Stimulated activated CD4-positive, alpha-beta T cell treated with anti-CD3 and anti-CD28 coated beads, Interleukin-1b, Interleukin-23, amount 100 ng/mL, for 4 hours (primary cell): ENCODE measurements at places on chromosomes 16 and 17.

DNA sequence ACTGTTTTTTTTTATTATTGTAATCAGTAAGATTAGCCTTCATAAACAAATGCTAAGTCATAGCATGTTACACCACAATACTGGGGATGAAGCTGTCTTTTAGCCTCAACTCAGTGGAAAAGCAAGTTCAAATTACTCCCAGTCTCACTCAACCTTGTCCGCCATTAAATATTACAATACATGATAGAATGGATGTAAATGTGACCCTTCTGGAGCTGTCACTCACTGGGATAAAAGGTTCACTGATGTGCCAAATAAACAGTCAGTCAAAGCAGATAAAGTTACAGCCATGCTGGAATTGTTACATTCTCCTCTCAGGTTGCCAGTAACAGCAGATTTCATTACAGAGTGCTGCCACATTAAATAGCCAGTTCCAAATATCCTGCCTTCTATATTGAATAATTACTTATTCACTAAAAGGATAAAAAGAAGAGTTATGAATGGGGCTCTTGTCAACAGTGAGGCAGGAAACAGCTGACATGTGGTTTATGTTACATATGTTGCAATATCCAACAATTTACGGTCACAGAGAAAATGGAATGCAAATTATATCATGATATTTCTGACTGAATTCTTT, 53.4 kb downstream of the BRIP1 start:
- no peak for DNase-seq

GRCh38 chr16:67459861-67460150, 21.2 kb downstream of the ATP6V0D1 start:
- DNase-seq, result no peak

DNA sequence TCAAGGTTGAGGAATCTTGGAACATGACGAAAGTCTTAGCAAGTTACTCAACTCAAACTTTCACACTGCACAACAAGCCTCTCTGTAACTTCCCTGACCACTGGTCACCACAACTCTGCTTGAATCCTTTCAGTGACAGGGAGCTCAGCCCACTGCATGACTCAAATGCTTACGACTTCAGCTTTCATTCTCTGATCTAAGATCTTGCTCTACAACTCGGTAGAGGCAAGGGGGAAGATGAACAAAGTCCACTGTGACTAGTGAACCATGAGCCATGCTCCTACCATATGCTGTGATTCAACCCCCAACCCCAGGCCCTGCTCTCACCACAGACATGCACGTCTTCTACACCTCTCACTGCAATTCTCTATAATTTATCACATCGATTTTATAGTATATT, 160.9 kb downstream of the SLC39A11 start:
- DNase-seq, result no peak

DNA sequence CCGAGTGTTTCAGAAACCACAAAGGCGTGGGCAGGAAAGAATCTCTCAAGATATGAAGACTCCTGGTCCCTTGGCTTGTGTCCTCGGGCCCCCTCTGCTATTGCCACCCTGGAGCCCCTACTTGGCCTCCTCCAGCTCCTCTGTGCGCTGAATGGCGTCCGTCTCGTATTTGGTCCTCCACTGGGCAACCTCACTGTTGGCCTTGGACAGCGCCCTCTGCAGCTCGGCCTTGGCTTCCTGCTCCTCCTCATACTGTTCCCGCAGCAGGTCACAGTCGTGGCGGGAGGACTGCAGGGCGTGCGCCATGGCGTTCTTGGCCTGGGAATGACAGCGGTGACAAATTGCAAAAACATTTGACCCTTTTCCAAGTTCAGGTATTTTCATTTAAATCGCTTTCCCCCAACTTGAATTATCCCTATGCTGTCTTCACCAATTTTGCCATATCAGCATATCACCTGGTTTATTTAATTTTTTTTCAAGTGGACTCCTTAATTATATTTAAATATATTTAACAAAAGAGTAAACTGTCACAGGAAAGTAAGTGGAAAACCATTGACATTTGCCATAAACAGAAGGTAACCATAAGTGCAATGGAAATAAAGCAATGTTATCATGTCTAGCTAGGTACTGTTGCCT, 59.7 kb downstream of the MYH13 start:
- no peak for DNase-seq

- DNase-seq, result no peak
These were observed 153.9 kb upstream of the CACNG3 start for GRCh38 chr16:24102209-24102660.

DNA sequence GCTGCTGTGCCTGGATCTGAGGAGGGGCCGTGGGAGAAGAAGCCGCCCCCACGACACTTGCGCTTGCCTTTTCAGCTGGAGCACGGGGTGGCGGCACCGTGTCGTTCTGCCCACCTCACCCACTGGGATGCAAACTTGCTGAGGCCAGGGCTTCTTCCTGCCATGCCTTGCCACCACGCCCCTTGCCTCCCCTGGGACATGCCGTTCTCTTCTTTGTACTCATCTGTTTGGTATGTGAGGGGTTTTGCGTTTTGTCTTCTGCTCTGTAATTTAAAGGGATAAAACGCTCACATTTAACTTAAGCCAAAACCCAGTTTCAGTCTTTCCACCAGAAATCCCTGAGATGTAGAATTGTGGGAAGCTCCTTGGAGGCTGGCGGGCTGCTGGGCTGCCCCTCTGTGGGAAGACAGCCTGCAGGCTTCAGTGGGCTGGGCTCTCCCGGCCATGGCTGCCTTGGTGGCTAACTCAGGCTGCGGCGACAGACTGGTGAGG, 180.2 kb downstream of the RPTOR start:
- DNase-seq, result no peak

- no peak for DNase-seq
These were observed 47.9 kb downstream of the TOX3 start for GRCh38 chr16:52499060-52499440.

- DNase-seq, result no peak
These were observed 24.6 kb upstream of the PHB1 start for GRCh38 chr17:49439305-49439672.

- DNase-seq, result no peak
These were observed 1.0 kb upstream of the SLC38A8 start for GRCh38 chr16:84043486-84044117.

- no peak for DNase-seq
These were observed 81.2 kb downstream of the C16orf95 start for GRCh38 chr16:87235810-87236515.

DNA sequence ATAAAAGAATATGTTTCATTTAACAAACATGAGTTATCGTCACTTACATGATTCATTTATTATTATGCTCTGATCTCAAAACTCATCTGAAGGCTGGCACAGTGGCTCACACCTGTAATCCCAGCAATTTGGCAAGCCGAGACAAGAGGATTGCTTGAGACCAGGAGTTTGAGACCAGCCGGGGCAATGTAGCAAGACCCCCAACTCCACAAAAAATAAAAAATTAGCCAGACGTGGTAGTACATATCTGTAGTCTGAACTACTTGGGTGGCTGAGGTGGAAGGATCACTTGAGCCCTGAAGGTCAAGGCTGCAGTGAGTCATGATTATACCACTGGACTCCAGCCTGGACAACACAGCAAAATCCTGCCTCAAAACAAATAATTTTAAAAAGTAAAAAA, 16.0 kb downstream of the APPBP2 start:
- DNase-seq, result no peak

DNA sequence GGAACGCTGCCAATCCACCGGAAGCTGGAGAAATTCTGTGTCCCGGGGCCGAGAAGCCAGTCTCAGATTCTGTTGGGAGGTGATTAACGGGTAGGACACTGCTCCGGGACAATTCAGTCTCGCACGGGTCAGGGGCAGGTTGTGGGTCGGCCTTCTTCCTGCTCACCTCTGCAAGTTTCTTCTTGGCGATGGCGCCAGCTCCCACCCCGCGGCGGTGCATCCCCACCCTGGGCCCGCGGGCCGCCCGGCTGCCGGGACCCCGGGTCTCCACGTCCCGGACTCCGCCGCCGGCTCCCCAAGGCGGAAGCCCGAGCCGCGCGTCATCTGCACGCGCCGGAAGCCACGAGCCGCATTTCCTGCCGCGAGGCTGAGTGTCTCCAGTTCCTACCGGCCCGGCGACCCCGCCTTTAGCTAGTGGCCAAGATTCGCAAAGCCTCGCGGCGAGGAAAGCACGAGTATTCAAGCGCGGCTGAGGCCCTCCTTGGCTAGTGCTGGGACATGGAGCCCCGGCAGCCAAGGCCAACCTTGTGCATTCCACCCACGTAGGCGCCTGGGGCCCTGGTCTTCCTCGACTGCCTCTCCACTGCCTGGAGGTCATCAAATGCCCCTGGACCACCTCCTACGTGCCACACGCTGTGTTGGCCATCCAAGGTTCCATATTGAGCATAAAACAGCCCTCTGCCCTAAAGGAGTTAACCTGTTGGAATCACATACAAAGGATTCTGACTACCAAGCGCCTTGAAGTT, at the start of gene SNF8:
SNF8 (minus strand) TSS at position 328 of the 746 bp plus-strand sequence; CDS start at position 220, 108 bp downstream.
- DNase-seq, result peak; percentile 90

- no peak for DNase-seq
These were observed 23.4 kb downstream of the MYH8 start for GRCh38 chr17:10398352-10398751.

GRCh38 chr16:29940656-29941055, 14.6 kb upstream of the KCTD13 start:
- DNase-seq, result no peak

DNA sequence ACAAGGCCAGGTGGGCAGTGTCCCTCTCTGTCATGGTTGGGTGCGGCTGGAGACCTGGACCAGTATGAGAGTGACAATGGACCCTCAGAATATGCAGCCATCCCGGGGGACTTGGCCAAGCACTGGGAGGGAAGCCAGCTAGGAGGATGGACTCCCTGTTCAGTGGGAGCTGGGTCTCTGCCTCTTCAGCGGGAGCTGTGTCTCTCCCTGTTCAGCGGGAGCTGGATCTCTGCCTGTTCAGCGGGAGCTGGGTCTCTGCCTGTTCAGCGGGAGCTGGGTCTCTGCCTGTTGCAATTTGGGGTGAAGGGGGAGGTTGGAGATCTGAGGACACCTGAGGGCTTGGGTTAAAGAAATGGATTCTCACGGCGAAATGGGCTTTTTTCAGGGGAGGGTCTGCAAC, 3.8 kb upstream of the PRSS33 start:
- no peak for DNase-seq

DNA sequence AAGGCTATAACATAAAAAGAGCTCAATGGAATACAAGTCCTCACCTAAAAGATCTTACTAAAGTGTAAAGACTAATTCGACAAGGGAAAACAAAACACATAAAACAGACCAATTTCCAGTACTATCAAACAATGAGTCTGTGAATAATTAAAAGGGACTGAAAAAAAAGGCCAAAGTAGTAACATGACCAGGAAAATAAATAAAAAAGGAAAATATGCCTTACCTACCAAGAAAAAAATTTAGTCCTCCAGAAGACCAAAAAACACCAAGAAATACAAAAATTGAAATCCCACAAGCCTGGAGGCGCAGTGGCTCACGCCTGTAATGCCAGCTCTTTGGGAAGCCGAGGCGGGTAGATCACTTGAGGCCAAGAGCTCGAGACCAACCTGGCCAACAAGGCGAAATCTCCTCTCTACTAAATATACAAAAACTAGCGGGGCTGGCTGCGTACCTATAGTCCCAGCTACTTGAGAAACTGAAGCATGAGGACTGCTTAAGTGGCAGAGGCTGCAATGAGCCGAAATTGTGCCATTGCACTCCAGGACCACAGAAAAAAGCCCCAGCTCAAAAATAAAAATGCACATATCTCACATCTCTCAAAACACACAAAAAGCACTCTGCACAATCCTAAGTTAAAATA, 60.8 kb downstream of the TEX14 start:
- DNase-seq, result no peak

DNA sequence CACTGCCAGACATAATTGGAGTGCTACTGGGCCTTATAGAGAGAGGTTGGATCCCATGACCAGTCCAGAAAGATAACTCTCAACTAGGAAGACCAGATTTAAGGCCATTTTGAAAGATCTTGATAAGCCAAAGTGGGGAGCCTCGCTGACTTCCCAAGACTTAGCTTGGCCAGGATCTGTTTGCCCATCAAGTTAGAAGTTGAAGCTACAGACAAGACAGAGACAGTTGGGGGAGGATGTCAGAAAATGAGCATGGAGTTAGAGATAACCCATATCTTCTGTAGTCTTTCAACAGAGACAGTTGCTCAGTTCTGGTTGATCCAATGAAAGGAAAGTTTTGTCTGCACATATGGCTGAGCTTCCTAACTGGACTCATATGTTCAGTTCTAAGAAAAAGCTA, 267.4 kb downstream of the HS3ST3A1 start:
- DNase-seq, result no peak

DNA sequence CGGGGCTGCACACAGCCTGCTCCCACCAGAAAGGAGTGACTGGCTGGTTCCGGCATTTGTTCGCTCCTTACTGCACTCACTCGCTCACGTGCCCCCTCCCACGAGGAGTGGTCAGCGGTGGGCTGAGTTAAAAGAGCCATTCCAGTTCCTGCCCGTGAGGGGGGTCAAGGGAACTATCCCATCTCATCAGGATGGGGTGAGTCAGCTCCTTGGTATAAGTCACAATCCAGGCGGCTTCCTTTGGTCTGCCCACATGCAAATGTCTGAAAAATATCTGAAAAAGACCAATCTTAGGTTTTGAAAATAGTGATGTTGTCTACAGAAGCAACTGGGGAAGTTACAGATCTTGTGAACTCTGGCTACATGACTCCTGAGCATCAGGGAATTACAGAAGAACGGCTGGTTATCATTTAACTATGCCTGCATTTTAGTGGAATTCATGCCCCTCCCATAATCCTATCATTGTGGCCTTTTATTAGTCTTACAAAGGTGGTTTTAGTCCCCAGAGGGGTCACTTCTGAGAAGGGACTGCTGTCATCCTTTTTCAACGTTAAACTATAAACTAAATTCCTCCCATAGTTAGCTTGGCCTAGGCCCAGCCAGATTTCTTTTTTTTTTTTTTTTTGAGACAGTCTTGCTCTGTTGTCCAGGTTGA, 9.8 kb upstream of the TNFSF12 start:
- no peak for DNase-seq

- DNase-seq, result no peak
These were observed 13.0 kb downstream of the CCDC182 start for GRCh38 chr17:57732062-57732461.

DNA sequence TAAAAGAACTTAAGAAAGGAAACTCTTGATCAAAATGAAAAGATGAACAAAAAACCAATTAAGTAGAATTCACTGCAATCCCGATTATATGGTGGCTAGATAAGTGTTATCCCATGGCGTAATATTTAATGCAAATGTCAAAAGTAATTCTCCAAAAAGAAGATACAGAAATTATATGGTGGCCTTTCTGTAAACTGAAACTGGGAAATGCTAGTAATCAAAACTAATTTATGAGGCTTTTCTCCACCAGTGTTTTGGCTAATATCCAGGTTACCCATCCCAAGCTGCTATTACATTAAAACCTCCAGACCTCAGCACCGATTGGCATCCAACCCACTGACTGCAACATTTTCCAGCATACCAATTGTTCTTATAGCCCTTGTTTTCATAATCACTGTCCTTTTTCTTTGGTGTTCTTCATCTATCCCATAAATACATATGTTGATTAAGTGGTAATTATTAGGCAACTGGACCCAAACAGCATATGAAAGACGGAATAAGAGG, 77.2 kb upstream of the TNRC6A start:
- DNase-seq, result no peak

GRCh38 chr16:54923988-54924387, 6.7 kb upstream of the IRX5 start:
- no peak for DNase-seq
